Effector memory CD8-positive, alpha-beta T cell (primary cell): ENCODE measurements at places on chromosomes 13 and 19.

- no peak for DNase-seq
Observed at GRCh38 chr13:112984954-112985802, 16.2 kb downstream of the MCF2L start.

- DNase-seq: no peak
Observed at GRCh38 chr19:41296433-41296871, 13.5 kb upstream of the CCDC97 start.

- no peak for DNase-seq
Observed at GRCh38 chr19:5225486-5226345, 114.9 kb downstream of the PTPRS start.

GRCh38 chr19:6967967-6968366 lies 53.3 kb downstream of the MBD3L2B start:
- no peak for DNase-seq

DNA sequence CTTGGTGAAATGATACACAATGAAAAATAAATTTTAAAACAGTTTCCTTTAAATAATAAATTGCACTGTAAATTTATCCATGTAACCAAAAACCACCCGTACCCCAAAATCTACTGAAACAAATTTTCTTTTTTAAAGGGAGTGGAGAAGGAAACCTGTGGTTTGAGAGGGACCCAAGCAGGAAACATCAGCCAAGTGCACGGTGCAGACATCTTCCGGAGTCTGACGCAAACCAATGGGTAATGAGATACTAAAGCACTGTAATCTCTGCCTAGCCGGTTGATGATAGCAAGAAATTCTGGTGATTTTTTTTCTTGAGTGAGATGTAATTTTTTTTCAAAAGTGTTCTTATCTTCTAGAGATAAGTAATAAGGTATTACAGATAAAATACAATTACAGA lies 115.4 kb downstream of the ABCC4 start:
- peak; percentile 8 for DNase-seq

DNA sequence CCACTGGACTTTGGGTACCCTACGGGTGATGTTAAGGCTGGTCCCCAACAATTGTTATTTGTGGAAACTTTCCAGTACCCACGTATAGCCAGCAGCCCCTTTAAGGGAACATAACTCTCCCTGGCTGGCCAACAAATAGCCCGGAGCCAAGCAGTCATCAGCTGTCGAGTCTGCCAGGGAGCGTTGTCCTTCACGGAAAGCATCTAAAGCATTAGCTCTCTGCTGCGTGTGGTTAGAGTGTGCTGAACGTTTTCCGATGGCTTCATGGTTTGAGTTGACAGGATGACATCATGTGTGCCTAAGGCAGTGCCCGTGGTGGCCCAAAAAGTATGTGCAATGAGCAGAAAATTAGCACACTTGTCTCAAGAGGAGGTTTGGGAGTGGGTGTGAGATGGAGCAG lies 3.3 kb upstream of the ZNF556 start:
- DNase-seq: no peak

DNA sequence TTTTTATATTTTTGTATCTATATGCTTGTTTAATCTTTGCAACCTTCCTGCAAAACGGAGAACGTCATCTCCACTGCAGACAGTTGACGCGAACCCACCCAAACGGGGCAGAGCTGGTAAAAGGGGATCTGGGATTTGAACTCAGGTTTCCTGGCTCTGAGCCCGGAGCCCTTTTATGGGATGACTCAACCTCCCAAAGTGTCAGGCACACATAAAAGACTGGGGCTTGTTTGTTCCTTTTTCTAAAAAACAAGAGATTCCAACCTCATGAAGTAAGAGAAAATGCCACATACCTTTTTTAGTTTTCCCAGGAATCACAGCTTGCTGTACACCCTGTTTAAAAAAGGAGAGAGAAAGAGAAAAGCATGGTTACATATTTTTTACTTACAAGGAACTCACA lies 78.9 kb downstream of the GADD45B start:
- DNase-seq: no peak

DNA sequence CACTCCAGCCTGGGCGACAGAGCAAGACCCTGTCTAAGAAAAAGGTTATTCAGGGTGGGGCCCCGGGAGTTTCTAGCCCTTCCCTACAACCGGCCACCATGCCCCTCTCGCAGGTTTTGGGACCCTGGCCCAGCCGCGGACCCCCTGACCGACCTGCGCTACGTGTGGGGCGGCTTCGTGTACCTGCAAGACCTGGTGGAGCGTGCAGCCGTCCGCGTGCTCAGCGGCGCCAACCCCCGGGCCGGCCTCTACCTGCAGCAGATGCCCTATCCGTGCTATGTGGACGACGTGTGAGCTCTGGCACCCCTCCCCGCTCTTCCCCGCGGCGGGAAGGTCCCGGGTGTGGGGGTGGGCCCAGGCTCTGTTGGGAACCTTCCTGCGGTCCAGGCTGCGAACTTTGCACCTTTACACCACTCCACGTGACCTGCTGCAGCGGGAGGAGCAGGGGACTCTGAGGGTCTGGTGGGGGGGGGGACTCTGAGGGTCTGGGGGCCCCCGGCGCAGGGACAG lies 6.3 kb downstream of the ABCA7 start:
- DNase-seq: no peak

DNA sequence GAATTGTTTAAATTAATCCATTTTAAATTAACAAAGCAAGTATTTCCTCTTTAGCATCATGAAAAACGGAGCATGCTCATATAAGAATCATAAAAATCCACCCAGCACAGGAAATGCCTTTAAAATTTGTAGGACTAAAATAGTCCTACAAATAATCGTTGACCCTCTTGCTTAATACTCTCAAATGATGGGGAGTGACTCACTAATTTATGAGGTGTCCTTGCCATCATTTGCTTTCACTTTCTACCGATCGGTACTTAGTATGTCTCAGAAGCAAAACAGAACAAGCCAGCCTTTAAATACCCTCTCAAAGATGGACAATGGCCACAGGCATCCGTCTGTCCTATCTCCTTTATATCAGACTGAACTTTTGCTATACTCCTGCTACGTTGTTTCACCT lies 97.2 kb downstream of the SUCLA2 start:
- DNase-seq: no peak

- no peak for DNase-seq
Observed at GRCh38 chr13:51479199-51479523, 26.3 kb upstream of the INTS6 start.

DNA sequence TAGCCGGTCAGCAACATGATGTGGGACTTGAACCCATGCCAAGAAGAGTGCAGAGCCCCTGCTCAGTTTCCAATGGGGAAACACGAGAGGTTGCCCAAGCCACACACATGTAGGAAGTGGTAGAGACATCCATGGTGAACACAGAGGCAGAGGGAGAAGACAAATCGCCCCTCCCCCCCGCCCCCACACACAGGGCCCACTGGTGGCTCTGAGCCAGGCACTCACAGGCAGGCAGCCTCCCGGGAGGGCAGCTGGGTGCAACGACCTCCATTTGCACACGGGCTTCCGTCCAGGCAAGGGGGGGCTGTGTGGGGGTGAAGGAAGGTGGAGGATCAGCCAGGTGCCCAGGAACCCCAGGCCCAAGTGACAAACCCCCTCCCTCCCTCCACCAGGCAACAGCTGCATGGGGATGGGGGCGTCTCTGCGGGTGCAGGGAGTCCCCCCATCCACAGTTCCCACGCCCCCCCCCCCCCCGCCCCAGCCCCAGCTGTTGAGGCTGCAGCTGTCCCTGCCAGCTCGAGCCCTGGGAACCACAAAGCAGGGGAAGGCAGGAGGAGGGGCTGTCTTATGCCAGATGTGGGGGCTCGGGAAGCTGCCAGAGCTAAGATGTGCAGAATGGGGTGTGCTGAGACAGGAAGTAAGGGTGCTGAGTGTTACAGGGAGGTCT lies 3.4 kb downstream of the NOTCH3 start:
- no peak for DNase-seq

- DNase-seq: no peak
Observed at GRCh38 chr13:99058527-99059495, 80.9 kb upstream of the DOCK9 start.
